ENCODE measurements at places on chromosomes 7 and 10.

GRCh38 chr7:99219985-99220384 lies 12.1 kb upstream of the KPNA7 start:
- no peak for DNase-seq

DNA sequence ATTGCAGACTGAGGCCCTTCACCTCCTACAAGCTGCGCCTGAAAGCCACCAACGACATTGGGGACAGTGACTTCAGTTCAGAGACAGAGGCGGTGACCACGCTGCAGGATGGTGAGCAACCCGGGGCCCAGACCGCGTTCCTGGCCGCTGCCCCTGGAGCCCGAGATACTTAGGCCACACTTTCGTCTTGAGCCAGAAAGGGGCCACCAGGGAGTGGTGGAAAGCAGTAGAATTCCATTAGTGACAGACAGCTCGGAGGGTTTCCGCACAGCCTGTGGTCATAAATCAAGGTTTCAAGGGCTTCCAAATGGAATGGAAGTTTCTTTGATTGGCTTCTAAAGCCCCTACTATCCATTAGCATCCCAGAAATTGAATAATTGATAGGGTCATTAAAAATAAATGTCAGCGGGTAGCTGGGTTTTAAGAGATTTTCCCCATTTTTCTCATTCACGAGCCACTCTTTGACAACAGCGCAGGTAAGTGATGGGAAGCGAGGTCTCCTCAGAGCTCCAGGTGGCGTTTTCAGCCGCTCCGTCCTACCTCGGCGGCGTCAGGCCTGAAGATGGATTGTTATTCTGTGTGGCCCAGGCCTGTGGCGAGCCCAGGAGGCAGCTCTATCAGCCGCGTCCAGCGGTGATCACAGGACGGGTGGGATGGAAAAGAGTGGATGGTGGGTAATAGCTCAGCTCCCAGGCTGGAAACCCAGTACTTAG lies 523.5 kb upstream of the FOXK1 start:
- no peak for DNase-seq

- DNase-seq, result no peak
Measured at GRCh38 chr10:92203919-92204623, 86.8 kb downstream of the CPEB3 start.

GRCh38 chr10:6912929-6913328 lies 332.9 kb upstream of the PRKCQ start:
- no peak for DNase-seq

GRCh38 chr7:12220389-12221046 lies 9.4 kb downstream of the TMEM106B start:
- DNase-seq, result no peak

DNA sequence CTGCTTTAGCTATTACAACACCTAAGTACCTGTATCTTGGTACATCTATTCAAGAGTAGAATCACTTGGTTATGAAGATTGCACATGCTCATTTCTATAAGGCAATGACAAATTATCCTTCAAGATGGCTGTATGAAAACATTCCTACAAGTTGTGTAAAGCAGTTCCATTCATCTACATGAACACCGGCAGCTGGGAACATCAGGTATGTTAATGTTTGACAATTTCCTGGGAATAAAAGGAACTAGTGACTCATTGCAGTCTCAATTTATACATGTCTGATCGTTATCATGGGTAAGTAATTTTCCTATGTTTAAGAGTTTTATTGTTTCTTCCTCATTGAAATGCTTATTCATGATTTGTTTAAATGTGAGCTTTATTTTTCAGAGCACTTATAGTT lies 203.2 kb upstream of the SEMA3E start:
- DNase-seq, result no peak
